ENCODE measurements at places on chromosomes 7 and 10.
A peak's percentile ranks its signal among the peaks of the same experiment; 100 is the strongest.

DNA sequence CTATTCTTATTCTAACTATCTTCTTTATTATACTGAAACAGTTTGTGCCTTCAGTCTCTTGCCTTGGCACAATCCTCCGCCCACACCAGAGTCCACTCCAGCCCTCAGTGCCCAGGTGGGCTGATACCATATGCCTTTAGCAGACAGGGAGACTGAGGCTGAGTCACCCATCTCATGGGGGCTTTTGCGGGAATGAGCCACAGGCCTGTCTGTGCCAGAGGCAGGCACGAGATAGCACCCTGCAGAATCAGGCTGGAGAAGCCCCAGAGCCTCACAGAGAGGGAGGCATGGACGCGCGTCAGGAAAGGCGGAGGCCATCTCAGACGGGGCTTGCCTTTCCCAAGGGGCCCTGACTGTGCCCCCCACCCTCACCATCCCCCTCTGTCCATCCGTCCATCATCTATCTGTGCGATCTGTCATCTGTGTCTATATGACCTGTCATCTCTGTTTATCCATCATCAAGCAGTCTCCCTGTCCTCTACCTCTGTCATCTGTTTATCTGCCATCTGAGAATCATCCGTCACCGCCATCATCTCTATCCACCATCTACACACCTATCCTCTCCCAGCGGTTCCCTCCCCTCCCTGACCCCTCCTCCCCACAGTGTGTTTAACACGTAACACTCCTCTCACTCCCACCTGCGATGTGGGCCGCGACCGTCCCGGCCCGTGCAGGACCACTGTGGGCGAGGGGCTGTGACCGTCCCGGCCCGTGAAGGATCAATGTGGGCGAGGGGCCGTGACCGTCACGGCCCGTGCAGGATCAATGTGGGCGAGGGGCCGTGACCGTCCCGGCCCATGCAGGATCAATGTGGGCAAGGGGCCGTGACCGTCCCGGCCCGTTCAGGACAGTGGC, 7.3 kb upstream of the ADAP1 start:
- DNase-seq = no peak

DNA sequence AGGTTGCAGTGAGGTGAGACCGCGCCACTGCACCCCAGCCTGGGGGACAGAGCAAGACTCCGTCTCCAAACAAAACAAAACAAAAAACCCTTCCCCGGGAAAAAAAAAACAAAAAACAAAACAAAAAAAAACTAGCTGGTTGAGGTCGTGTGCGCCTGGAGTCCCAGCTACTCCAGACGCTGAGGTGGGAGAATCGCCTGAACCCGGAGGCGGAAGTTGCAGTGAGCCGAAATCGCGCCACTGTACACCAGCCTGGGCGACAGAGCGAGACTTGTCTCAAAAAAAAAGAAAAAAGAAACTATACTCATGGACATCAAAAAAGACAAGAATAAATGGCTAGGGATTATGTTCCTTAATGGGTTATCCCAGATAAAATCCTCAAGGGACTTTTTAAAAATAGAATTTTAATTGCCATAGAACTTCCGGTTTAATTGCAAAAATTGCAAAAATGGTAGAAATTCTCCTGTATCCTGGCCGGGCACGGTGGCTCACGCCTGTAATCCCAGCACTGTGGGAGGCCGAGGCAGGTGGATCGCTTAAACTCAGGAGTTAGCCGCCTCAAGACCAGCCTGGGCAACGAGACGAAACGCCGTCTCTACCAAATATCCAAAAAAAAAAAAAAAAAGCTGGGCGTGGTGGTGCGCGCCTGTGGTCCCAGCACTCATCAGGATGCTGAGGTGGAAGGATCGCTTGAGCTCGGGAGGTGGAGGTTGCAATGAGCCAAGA, 37.8 kb downstream of the KLHDC10 start:
- no peak for DNase-seq

GRCh38 chr10:77867124-77867719, 59.3 kb downstream of the DLG5 start:
- no peak for DNase-seq

DNA sequence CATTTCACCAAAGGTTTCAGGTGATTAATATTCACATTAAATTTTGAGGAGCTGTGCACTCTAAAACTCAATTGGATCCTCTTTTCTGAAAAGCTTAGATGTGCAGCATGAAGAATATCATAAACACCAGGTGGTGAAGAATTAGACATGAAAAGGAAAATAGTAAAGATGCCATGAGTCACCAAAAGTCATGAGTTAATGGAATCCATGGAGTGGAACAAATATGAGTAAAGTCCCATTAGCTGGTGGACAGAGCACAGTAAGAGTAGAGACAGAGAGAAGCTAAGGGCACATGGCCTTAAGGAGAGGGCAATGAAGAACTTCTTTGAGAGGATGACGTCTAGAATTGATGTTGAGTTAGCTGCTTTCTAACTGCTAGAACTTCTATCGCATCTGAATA, 271.6 kb downstream of the CSTF2T start:
- DNase-seq = no peak

DNA sequence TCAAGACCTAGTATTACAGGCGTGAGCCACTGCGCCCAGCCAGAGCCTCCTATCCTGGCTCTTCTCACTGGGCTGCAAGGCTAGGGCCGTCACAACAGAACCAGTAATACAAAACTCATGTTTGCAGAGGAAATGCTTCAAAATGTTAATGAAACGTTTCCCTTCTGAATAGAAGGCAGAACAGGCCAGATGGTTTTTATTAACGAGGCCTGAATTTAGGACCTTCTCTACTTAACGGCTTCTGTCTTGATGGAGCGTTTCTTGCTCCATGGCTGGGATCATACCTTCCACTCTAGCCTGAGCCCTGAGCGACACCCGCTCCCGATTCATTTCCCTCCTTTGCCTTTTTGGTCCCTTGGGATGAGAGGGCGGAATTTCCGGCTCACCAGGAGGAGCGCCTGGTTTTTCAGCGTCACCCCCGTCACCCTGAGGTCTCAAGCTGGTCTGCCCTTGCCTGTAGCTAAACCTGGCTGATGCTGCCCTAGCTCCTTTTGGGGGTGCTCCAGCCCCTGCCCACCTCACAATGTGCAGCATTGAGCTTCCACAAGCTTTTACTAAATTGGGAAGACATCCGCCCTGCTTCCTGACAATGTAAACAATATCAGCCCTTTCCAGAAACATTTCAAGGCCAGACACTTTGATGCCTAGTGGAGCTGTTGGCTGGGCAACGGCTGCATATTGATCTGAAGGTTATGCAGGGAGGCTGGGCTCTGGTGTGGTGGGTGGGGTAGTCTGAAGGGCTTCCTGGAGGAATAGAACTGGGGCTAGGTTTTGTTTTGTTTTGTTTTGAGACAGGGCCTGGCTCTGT, 5.2 kb downstream of the CLIP2 start:
- DNase-seq = peak; percentile 72

All from cardiac fibroblast (primary cell).